ENCODE measurements at places on chromosomes 1 and 21.

- DNase-seq = no peak
Measured at GRCh38 chr1:227215863-227216510, 102.3 kb downstream of the CDC42BPA start.

DNA sequence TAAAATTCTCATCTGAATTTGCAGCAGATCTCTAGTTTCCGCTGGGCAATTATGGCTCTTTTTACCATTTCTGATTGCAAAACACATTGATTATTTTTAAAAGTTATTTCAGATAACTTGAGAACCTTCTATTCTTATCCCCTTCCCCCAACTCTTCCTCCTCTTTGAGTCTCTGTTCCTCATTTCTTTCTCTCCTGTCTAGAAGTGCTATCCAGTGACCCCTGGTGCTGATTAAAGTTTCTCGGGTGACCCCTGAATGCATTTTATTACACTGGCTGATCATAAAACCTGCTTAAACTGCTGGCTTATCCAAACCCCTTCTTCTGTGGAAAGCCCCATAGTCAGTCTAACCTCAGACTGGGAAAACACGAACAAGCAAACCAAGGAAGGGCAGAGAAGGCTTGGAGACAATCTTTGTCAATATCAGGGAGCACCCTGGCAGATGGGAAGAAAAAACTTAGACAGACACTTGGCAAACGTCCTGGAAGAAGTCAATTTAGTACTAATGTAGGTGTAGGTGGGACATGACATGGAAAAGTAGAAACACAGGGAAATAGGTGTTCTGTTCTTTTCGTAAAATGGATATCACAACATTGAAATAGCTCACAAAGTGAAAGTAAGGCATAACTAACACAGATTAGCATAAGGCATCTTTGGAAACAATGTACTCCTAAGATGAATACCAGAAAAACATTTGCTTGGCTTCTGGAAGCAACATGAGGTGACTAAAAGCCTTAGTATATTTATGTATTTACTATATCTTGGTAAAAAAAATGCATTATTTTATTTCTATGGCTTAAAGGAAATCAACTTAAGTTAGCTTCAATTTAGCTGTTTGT is 61.4 kb downstream of the GORAB start:
- no peak for DNase-seq

DNA sequence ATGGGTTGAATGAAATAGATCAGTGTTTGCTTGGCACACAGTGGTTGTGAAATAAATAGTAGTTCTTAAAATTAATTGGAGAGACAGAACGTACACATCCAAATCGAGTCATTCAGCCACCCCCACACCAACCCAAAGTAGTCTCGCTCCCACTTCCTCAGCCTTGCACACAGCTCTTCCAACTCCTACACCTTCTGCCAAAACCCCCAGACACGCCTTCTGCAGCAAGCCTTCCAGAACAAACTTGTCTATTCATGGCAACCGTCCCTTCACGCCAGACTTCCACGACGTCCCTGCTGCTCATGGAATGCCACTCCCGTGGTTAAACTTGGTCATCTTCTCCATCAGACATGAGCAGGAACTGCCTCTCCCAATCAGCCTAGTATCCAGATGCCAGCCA is 37.5 kb upstream of the RD3 start:
- peak; percentile 27 for DNase-seq

DNA sequence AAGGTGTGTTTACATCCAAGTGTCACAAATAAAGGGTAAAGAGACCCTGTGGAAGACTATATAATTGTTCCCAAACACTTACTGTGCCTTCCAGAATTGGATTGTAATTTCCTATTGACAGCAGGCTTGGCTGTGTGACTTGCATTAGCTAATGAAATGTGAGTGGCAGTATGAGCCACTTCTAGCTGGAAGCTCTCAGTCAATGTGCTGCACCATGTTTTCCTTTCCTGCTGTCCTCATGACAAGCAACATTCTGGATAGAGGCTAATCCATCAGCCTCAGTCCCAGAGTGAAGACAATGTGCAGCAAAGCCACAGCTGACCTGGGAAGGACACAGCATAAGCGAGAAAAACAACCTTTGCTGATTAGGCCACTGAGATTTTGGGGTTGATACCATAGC is 5.9 kb upstream of the FOXJ3 start:
- DNase-seq = no peak

Measured in epithelial cell of esophagus (primary cell).